IPS DF 6.9 (cell line): ENCODE measurements at places on chromosomes 5 and 9.

DNA sequence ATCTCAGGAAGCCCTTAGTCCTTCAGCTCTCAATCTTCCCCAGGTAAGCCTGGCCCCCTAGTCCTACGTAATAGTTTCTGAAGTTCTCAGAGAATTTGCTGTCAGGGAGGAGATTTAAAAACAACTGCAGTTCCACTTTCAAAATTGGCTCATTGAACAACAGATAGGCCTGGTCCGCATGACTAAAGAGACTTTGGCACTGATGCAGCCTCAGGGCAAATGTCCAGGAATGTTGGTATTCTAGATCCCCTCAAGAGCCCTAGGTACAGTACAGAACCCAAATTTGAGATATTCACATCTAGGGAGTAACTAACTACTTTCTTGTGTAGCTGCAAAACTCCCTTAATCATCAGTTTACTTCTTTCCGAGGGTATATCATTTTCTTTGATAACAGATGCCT, 162.8 kb downstream of the GABRG2 start:
- DNase-seq: no peak

DNA sequence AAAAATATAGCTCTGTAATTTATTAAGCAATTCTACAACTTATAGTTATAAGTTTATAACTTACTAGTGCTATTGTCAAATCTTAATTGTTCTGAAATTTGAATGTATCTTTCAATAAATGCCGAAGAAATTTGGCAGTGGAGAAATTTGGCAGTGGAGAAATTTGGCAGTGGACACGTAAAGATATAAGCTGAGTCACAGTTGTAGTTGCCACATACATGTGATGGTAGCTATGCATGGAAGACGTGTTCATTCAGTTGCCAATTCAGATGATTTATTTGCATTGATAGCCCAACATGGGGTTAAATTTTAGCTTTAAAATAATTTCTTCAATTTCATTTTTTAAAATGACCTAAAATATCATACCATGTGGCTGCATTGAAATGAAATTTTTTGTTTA, 127.8 kb upstream of the NR4A3 start:
- DNase-seq: no peak

DNA sequence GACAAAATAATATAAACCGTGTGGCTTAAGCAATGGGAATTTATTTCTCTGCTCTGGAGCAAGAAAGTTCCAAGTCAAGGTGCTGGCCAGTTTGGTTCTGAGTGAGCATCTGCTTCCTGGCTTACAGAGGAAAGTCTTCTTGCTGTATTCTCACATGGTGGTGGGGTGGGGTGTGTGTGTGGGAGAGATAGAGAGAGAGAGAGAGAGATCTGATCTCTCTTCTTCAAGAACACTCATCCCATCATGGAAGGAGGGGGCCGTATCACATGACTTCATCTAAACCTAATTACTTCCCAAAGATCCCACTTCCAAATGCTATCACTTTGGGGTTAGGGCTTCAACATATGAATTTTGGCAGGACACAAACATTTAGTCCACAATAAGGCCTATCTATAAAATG, 91.2 kb downstream of the PRR16 start:
- no peak for DNase-seq

DNA sequence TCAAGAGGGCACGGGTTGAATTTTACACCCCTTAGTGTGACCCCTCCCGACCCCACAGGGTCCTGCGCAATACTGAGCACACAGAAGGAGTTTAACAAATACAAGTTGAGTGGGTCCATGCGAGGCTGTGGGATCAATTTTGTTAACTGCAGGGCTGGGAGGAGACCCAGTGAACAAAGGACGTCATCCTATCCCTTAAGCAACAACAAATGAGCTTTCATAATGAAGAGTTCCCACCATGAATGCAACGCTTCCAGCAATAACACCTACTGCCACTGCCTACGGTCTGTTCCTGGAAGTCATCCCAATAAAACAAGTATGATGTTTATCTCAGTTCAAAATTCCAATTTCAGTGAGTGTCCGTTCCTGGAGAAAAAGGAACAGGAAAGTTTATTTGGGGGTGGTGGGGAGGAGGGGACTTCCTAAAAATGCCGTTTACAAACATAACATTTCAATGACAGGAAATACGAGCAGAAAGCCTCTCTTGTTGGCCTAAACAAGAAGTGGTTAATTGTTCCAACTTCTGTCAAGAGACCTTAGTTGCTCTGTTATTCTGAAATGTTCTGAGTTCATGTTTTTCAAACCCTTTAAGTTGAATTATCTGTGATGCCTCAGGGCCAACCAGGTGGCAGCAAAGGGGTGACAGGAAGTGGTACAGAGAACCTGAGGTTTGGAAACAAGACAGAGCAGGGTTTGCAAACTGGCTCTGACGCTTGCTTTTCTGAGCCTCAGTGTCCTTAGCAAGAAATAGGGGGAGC, 65.8 kb upstream of the PLPP6 start:
- no peak for DNase-seq

- DNase-seq: no peak
Measured at GRCh38 chr9:109468927-109469326, 29.2 kb downstream of the PTPN3 start.

DNA sequence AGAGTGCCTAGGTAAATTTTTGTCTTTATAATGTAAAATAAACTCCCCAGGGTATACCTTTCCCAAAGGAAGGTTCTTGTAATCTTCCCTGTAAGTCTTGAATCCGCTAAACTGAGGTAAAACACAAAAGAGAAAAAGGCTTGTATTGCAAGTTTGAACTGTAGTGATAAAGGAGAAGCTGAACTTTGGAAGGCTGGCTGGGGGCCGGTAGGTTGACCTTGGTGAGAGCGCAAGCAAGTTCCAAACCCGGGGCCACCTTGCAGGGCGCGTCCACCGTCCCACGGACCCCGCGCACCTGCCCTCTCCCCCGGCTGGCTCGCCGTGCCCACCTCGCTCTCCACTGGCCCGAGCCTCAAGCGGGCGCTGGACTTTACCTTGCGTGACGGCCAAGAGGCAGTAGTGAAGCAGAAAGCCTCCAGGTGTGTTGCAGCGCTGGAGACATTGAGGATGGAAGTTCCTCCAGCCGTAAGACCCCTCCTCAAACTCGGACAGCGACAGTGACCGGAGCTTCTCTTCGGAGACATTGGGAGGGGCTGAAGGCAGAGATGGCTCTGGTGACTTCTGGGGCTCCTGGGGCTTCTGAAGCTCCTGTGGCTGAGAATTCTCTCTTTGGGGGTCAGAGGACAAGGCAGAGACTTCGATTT, 428 bp downstream of the SLCO4C1 start:
- no peak for DNase-seq

DNA sequence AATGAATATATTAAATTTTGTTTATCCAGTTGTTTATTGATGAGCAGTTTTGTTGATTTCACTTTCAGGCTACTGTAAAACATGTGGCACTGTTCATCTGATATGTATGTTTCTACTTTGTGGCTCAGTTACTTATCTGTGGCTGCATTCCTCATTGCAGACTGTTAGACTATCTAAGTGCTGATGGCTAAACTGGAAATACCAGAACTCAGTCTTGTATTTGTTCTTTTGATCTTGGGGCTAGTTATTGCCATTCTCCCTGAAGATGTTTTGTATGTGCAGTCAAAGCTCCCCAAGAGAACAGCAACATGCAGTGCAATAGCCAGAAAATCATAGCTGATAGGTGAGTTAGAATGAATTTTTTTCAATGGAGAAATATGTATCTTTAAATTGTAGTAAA, 162.2 kb downstream of the GADD45G start:
- DNase-seq: no peak

DNA sequence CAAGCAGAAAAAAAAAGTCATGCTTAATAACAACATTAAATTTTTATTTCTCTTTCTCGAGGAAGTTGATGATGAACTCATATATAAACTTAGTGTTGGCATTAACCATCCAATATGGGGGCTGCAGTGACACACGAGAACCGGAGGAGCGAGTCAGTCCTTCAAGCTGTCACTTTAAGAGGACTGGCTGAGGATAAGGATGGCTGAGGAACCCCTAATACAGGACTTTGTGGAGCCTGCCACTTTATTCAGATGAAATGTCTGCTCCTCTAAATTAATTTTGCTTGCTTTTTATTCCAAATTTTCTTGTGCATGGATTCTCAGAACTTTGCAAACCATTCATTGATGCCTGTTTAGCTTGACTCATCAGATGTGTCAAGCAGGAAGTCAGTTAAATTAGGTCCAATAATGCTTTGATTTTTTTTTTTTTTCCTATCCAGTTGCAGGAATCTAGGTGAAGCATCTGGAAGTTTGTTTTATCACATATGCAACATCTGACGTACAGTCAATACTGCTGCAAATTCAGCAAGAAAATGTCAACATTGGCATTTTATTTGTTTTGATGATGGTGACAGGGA, 144.2 kb upstream of the COL5A1 start:
- no peak for DNase-seq

DNA sequence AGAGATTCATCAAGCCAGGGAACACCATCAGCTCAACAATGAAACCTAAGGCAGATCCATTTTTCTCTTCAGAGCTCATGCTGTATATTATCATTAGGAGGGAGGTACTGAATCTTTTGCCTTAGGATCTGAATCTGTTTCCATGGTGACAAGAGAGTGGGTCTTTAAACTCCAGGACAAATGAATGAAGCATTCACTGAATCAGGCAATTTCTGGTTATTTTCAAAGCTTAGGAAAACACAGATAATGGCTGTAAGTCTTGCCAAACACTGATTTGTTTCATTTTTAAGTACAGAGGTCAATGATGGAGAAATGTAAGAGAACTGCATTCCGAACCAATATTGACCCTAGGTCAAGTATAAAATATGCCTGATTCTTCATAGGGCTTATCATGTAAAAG, 84.9 kb downstream of the GNA14 start:
- DNase-seq: no peak

- DNase-seq: no peak
Measured at GRCh38 chr5:87243161-87243844, 24.4 kb upstream of the RASA1 start.
